Spinal cord (tissue), 10 donors: ENCODE measurements at places on chromosomes 16 and 17.

DNA sequence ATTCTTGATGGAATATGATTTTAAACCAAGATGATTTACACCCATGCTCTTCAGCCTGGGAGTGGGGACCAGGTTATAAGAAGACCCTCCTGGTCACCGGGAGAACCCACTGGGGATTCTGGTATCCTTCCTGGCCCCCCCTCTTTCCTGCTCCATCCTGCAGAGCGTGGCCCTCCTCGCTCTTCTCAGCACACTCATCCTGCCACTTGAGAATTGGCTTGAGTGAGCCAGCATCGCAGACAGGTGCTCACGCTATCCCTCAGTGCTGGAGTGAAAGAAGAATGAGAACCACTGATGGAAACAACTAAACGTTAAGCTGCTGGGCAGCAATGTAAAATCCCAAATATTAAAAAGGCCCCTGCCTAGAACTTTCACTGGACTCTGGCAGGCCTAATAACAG is 98.0 kb downstream of the CYTH1 start:
- DNase-seq = no peak

DNA sequence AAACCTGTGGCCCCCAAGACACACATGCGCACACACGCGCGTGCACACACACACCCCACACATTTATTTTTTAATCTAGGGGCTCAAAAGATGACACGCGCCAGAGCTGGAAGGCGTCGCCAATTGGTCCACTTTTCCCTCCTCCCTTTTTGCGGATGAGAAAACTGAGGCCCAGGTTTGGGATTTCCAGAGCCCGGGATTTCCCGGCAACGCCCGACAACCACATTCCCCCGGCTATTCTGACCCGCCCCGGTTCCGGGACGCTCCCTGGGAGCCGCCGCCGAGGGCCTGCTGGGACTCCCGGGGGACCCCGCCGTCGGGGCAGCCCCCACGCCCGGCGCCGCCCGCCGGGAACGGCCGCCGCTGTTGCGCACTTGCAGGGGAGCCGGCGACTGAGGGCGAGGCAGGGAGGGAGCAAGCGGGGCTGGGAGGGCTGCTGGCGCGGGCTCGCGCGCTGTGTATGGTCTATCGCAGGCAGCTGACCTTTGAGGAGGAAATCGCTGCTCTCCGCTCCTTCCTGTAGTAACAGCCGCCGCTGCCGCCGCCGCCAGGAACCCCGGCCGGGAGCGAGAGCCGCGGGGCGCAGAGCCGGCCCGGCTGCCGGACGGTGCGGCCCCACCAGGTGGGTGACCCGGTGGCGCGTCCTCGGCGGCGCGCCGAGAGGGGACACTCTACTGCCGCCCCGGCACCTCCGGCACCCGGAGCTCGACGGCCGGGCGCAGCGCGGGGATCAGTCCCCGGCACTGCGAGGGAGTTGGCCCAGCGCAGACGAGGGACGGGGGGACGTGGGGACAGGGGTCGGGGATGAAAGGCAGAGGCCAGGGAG is at the start of gene STAT5A:
TSS of gene STAT5A (plus strand) at position 522 of the 826 bp plus-strand sequence. CDS start 914 bp downstream, outside the sequence.
- DNase-seq = peak; percentile 23

- no peak for DNase-seq
Measured at GRCh38 chr16:638034-638543, 2.0 kb upstream of the METTL26 start.

- no peak for DNase-seq
Measured at GRCh38 chr16:30066761-30067583, 1.4 kb downstream of the ALDOA start.

DNA sequence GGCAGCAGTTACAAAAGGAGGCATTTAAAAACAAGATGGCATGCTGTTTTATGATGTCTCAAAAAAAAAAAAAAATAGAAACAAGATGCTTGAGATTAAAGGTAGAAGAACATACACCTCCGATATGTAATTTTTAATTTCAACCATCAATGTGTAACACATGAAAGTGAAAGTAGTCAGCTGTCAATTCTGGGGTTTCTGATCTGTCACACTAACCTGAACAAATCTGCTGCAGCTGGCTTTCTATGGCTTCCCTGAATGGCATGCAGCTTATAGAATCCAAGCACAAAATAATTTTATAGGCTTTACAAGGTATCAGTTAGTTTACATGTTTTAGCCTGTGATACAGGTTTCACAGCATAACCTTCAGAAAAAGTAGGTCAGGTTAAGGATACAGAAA is 13.5 kb downstream of the GLYR1 start:
- DNase-seq = no peak

- DNase-seq = no peak
Measured at GRCh38 chr17:64278614-64279013, 15.6 kb upstream of the TEX2 start.

GRCh38 chr16:54927125-54928015 is 3.3 kb upstream of the IRX5 start:
- DNase-seq = no peak

DNA sequence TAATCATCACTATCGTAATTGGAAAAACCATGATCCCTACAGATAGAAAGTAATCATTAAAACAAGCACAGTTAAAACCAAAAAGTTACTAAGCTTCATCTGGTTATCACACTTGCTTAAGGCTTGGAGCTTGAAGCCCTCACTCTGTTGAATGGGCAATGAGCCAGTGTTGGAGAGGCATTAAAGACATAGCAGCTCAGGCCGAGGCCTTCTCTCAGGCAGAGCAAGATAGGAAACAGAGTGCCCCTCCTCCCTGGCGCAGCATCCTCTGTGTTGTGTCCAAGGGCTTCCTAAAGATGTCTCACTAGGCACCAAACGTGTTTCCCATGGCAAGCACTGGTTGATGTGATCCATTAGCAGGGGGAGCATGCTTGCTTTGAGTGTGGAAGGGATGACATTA is 34.9 kb upstream of the LGALS9 start:
- DNase-seq = peak; percentile 49

- no peak for DNase-seq
Measured at GRCh38 chr16:65781363-65781762, 585.1 kb upstream of the CDH5 start.

- DNase-seq = no peak
Measured at GRCh38 chr17:5560361-5560988, 23.8 kb downstream of the NLRP1 start.

DNA sequence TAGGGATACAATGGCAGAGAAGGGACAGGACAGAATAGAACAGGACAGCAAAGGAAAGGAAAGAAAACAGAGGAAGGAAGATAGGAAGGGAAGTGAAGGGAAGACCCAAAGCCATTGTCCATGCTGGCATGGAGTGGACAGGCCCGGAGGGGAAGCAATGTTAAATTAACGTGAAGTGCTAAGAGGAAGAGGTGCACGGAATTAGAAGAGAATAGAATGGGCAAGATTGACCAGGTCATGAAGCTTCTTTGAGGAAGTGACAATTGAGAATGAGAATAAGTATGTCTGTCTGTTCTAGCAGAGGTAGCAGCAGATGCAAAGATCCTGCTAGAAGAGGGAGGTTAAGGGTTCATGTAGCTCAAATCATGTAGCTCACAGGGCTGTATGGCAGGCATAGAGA is 117.2 kb downstream of the MAF start:
- DNase-seq = no peak

GRCh38 chr17:27995554-27995953 is 46.9 kb upstream of the NLK start:
- no peak for DNase-seq

GRCh38 chr16:70258946-70259345 is 7.2 kb upstream of the EXOSC6 start:
- DNase-seq = no peak

- no peak for DNase-seq
Measured at GRCh38 chr16:61813339-61813738, 222.9 kb downstream of the CDH8 start.

DNA sequence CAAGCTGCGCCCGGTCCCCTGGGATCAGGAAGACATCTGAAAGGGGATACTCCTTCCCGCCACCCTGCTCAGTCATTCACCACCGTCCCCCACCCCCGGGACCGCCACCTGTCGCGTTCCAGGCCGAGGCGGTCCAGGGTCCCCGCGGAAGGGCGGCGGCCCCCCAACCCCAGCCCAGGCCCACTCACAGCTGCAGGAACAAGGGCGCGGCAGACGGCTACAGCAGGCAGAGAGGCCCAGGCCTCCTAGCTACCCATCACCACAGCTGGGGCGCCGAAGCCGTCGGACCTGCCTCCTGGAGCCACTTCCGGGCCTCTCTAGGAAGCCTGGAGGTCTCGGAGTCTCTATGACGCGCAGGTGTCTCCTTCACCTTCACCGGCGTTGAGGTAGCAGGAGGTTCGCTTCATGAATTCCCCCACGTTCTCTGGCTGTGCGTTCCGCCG is at the start of gene SDR42E1:
TSS of gene SDR42E1 (minus strand) at position 272 of the 443 bp plus-strand sequence. CDS start 10,612 bp downstream, outside the sequence.
- DNase-seq = no peak
